ENCODE measurements at places on chromosomes 6 and 20.

GRCh38 chr6:119077643-119078375, 655 bp downstream of the FAM184A start:
- peak; percentile 10 for DNase-seq

DNA sequence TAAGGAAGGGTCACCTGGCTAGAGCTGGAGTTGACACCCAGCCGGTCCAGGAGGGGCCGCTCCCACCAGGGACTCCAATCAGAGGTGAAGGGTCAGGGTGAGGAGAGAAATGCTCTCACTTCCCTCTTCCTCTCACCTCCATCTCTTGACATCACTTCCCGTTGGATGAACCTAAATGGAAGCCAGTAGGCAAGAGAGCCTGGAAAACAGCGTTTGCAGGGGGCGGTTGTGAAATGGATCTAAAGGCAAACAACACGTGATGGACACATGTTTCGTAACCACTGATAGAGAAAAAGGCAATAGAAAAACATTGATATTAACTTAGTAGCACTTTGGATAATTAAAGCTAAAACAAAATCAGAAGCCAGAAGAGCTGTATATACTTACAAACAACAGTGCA, 105.6 kb upstream of the FOXA2 start:
- DNase-seq, result no peak

- DNase-seq, result no peak
Observed at GRCh38 chr6:55756531-55757031, 118.8 kb downstream of the BMP5 start.

DNA sequence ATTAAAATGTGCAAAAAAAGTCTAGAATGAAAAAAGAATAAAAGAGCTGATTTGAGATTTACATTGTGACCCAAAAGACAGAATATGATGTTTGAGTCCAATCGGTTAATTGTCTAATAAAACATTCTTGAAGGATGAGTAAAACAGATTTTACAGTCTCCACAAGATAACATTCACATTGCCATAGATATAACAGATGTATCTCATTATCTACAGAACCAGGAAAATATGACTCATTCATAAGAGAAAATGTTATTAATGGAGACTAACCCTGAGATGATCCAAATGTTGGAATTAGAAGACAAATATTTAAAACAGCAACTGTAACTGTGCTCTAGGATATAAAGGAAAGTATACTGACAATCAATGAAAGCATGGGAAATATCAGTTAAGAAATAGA, 141.7 kb downstream of the RFX6 start:
- DNase-seq, result no peak

DNA sequence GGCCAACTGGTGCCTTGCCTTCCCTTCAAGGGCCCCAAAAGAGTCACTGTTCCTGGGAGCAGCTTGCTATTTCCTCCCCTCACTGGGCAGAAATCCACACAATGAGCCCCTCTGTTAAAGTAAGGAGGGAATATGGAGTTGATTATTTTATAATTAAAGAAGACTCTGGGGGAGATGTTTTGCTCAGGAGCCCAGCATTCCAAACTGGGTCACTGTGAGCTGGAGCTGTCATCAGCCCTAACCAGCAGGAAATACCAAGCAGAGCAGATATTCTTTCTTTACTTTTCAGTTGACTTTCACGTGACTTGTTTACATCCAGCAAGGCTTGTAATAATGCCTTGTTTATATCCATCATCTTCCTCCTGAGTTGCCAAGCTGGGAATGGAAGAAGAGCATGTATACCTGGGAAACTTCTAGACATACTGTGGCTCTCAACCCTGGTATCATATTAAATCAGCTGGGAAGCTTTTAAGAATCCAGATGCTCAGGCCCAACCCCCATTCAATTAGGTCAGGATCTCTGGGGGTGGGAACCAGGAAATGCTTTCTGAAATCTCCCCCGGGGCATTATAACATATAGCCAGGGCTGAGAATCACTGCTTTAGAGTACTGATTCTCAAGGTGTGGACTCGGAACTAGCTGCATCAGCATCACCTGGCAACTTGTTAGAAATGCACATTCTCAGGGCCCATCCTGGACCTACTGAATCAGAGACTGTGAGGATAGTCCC, 175.6 kb upstream of the MYLIP start:
- DNase-seq, result no peak

DNA sequence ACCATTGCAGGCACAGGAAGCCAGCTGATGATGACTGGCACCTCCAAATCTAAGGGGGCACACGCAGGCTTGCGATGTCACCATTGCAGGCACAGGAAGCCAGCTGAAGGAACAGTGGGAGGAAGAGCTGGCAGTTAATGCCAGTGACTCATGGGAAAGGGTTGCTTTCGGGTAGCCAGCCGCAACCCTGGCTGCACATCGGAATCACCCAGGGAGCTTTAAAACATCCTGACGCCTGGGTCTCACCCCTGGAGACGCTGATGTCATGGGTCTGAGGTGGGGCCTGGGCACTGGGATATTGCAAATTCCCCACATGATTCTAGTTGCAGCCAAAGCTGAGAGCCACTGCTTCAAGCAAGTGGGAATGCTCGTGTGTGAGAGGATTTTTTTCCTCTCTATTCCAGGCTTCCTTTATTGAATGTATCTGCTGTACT, 16.1 kb upstream of the CCN6 start:
- DNase-seq, result no peak

DNA sequence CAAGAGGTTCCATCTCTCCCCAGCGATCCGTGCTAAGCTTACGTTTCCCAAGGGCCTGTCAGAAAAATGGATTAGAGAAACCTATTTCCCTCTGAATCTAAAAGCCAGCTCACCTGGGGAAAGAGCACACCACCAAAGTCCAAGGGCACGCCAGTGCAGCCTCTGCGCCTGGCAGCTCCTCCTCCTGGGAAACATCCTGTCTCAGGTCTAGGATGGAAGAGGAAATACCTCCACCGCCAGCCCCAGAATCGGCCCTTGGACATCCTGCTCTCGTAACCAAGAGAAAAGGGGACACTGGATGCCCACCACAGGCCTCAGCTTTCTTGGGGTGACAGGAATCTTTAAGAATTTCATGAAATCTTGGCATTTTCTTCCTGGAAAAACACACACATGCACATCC, 18.7 kb downstream of the RAMACL start:
- DNase-seq, result no peak

DNA sequence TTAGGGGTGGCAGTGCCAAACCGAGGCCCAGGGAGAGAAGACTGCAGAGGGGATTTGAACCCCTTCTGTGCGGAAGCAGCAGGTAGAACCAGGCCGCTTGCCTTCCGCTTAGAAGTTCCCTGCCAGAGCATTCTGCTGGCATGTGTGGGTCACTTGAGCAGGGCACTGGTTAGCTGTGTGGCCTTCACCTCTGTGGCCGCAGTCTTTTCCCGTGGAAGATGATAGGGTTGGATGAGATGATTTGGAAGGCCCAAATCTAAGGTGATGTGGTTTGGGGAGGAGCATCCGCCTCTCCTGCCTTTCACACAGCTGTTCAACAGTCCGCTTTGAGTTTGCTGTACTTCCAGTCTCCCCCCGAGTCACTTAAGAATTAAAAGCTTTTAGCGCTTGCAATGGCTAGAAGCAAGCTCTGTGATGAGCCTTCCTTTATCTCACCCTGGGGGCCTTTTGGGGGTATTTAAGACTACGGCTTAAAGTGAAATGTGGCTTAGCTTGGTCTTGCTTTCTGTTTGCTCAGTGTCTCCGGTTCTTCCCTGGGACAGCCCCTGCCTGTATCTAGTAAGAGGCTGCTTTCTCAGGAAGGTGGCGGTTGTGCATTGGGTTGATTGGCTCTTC, 743 bp downstream of the CMTR1 start:
- DNase-seq, result peak; percentile 43

- no peak for DNase-seq
Observed at GRCh38 chr6:52546192-52546591, 30.7 kb downstream of the TRAM2 start.

DNA sequence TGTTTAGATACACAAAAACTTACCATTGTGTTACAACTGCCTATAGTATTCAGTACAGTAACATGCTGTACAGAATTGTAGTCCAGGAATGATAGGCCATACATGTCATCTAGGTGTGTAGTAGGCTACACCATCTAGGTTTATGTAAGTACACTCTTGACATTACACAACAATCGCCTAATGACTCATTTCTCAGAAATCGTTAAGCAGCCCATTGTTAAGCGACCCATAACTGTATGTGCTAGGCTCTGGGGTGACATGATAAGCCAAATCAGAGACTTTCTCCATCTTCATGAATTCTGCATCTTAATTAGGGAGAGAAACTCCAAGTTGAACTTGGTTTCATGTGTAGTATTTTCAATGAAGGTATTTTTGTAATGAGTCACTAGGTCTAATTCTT, 17.2 kb downstream of the STK35 start:
- no peak for DNase-seq

DNA sequence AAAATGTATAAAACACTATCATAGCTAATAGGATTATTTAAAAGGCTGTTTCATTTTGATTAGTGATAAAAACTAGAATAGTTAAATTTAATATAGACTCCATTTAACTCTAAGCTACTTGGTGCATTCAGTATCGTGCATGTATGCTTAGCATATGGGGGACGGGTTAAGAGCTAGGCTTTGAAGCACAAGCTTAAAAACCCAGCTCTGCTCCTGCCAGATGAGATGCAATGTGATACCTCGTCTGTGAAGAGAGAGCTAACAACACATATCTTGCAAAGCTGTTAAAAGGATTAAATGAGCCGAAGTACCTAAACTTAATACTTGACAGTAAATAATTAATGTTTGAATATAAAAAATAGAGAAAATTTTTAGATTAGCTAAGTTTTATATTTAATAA, 42.2 kb downstream of the DTNBP1 start:
- no peak for DNase-seq

DNA sequence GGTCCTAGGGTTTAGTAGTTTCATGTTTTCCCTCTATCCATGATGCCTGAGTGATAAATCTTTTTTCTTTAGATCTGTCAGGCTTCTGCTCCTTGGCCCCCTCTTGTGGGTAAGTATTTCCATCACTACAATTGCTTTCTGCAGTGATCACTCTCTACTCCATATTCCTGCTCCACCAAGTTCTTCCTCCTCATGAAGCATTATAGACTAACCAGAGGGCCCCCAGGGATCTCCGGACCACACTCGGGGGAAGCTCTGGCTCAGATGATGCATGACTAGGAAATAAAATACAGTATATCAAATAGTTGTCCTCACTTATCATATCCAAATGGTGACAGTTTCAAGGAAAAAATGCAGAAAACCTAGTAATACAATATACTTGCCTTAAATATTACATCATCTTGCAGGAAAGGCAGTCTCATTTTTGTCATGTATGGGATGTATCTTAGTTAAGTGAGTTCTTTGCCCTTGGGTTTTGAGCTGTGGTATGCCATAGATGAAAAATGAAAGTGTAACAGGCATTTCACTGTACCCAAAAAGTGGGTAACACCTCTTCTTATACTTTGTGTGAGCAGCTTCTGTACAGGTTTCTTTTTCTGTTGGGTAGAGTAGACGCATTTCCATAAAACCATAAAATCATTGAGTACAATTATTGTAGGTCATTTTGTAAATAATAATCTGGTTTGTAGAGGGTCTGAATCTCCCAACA, 200.9 kb upstream of the EYA4 start:
- no peak for DNase-seq

DNA sequence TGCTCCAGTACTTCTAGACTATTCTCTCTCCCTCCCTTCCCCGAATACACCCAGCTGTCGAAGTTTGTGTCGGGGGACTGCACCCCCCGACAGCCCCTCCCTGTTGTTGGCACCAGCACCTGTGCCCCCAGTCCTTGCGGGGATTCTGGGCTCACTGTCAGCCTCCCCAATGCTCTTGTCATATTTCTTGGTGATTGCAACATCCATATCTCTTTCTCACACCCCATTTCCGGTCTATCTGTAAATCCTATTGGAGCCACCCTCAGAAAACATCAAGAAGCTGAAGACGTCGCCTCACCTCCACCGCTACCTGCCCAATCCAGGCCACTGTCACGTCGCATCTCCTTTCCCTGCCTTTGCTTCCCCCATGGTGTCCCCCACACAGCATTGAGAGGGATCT, 32.6 kb upstream of the VSTM2L start:
- DNase-seq, result no peak

GRCh38 chr6:3277851-3278416, 19.2 kb downstream of the PSMG4 start:
- no peak for DNase-seq

GRCh38 chr6:106783640-106784566, 154.5 kb downstream of the QRSL1 start:
- no peak for DNase-seq

DNA sequence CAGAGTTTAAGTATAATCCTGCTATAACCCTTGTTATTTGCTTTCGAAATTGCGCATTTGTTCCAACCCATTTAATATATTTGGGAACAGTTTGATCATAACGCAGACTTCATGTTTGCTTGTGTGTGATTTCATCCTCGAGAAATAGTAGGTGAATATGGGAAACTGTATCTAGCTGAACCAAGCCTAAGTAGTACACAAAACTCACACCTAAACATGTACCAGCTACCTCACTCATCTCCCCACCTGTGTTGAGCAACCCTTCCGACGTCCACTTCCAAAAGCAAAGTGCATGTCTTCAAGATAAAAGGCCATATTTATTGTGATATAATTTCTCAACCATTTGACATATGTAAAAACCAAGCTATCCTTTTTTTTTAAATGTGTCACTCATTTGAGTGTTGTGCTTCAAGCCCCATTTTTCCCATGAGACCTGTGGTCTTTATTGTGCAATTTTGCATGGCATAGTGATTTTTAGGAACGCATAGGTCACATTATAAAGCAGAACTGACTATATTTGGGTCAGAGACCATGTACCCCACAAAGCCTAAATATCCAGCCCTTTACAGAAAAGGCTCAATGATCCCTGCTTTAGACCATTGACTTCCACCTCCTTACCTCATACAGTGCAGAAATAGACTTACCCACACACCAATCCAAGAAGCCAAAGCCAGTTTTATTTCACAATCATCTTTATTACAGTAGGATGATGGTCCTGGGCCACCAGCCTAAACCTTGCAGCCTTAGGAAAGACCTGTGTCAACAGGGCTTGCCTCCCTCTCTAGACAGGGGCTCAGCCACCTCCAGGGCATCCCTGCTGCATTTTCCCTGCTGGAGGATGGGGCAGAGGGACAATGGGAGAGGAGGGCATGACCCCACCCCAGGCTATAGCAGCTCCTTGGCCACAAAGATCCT, 7.1 kb downstream of the CCND3 start:
- no peak for DNase-seq

DNA sequence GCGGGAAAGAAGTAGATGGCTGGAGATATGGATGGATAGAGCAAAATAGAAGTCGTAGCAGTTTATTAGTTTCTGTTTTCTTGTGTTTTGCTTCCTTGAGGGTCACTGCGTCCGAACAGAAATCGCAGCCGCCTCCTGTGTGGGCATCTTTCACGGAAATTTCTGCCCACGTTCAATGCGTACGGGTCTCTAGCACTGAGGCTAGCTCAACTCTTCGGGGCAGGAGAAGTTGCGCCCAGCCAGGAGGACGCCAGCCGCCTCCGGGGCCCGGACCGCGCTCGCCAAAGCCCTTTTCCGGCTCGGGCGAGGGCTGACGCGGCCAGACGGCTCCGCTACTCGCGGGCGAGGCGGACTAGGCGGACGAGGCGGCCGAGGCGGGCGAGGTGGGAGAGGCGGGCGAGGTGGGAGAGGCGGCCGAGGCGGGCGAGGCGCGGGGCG, 814 bp downstream of the TFAP2B start:
- no peak for DNase-seq

GRCh38 chr6:37109714-37110499, 60.0 kb upstream of the PIM1 start:
- no peak for DNase-seq

- no peak for DNase-seq
Observed at GRCh38 chr20:48181261-48181935, 396.1 kb upstream of the SULF2 start.

- no peak for DNase-seq
Observed at GRCh38 chr6:156727715-156728385, 49.3 kb upstream of the ARID1B start.
